ENCODE measurements at places on chromosomes 3 and 15.

DNA sequence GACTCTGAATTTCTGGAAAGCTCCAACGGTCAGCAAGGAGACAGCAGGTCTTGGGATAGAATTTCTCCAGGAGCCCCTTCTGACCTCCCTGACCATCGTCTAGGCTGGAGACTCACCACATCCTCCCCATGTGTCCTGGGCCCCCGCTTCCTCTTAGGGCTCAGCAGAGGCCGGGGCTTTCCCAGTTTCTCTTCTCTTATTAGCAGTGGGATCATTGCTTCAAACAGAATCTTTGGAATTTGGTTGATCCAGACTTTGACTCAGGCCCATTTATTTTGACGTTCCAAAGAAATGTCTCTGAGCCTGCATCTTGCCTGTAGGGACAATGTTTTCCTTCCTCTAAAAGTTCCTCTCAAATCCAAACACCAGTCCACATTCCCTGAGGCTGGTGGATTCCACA lies 38.4 kb upstream of the SLC6A6 start:
- DNase-seq, result no peak

DNA sequence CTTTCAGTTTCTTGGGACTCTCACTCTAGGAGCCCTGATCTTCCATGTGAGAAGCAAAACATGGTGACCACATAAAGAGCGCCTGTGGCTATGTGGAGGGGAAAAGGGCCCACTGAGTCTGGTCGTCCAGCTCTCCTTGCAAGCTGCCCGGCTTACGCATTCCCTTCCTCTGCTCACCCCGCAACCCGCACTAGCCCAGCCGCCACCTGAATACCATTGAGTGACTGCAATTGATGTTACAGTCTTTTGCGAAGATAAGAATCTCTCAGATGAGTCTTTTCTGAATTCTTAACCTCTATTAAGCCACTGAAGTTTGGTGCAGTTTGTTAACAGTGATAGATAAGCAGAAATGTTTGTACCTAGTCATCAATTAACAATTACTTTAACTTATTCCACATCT lies 589.0 kb upstream of the DPPA4 start:
- no peak for DNase-seq

- DNase-seq, result no peak
Observed at GRCh38 chr3:139935016-139935865, at the start of gene CLSTN2. Gene CLSTN2 (plus strand): TSS chr3:139935185.

- DNase-seq, result no peak
Observed at GRCh38 chr3:171229173-171229572, 202.7 kb upstream of the SLC2A2 start.

GRCh38 chr15:98694161-98694560 lies 45.8 kb downstream of the IGF1R start:
- DNase-seq, result no peak

DNA sequence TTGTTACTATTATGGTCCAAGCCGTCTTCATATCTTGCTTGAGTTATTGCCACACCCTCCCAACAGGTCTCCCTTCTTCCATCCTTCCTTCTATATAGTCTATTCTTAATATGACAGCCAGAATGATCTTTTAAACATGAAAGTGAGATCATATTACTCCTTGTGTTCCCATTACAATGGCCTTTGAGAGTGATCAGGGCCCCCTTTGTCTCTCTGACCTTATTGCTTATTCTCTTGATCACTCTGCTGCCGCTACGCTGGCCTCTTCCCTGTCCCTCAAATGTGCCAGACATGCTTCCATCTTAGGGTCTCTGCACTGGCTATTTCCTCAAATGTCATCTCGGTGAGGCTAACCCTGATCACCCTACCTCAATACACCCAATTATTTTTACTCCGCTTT lies 38.1 kb downstream of the UBE2E2 start:
- DNase-seq, result no peak
